Uterine smooth muscle cell (primary cell): ENCODE measurements at places on chromosomes 3 and 15. TPM values are rescaled to one million over a fixed set of nuclear protein-coding genes. Genes with fewer than 3 reads are reported as not detected.

Gene CCR1
- total RNA-seq: 0.87 and 2.7 TPM in 2 replicates

Gene ZNF609
- 14.1 and 16.0 TPM in 2 replicates for total RNA-seq

Gene SNTN
- total RNA-seq: not detected in 2 replicates

Gene SLC28A2
- not detected in 2 replicates for total RNA-seq

Gene CTXN2
- total RNA-seq: not detected in 2 replicates

Gene QRICH1
- 60.5 and 87.7 TPM in 2 replicates for total RNA-seq

Gene GOLGA6A
- total RNA-seq: under 0.01 TPM in 1 of 2 replicates, not detected in the other

Gene CXCR6
- total RNA-seq: under 0.01 TPM in 1 of 2 replicates, not detected in the other

Gene KCTD6
- 9.2 and 9.4 TPM in 2 replicates for total RNA-seq

Gene CLDN16
- 0.12 TPM in 1 of 2 replicates, not detected in the other for total RNA-seq

Gene TTLL13
- 0.12 TPM in 1 of 2 replicates, not detected in the other for total RNA-seq

Gene ITIH1
- not detected in 2 replicates for total RNA-seq

Gene HRG
- total RNA-seq: not detected in 2 replicates

Gene ARID3B
- 1.4 and 1.5 TPM in 2 replicates for total RNA-seq

Gene IQCH
- 5.7 and 7.0 TPM in 2 replicates for total RNA-seq

Gene DNAH12
- total RNA-seq: under 0.01 and 0.12 TPM in 2 replicates

Gene ADCY5
- 0.22 and 1.9 TPM in 2 replicates for total RNA-seq

Gene LRRK1
- total RNA-seq: 10.6 and 15.7 TPM in 2 replicates

Gene ACOX2
- 7.7 and 10.2 TPM in 2 replicates for total RNA-seq

Gene CD96
- not detected in 2 replicates for total RNA-seq

Gene MAP1A
- 89.7 and 90.5 TPM in 2 replicates for total RNA-seq

Gene PRSS50
- total RNA-seq: 0.12 TPM in 1 of 2 replicates, not detected in the other

Gene NR2E3
- total RNA-seq: 0.22 and 0.25 TPM in 2 replicates

Gene STRIT1
- not detected in 2 replicates for total RNA-seq

Gene EPHB3
- total RNA-seq: 4.5 and 8.5 TPM in 2 replicates

Gene MAP2K1
- total RNA-seq: 35.1 and 42.8 TPM in 2 replicates

Gene TMEM207
- total RNA-seq: not detected in 2 replicates

Gene SLC12A1
- total RNA-seq: not detected in 2 replicates

Gene LYZL4
- not detected in 2 replicates for total RNA-seq
